NCI-H524 treated with DMSO at 0.1 percent for 48 hours (cell line): ENCODE measurements at places on chromosomes 5 and 9.

DNA sequence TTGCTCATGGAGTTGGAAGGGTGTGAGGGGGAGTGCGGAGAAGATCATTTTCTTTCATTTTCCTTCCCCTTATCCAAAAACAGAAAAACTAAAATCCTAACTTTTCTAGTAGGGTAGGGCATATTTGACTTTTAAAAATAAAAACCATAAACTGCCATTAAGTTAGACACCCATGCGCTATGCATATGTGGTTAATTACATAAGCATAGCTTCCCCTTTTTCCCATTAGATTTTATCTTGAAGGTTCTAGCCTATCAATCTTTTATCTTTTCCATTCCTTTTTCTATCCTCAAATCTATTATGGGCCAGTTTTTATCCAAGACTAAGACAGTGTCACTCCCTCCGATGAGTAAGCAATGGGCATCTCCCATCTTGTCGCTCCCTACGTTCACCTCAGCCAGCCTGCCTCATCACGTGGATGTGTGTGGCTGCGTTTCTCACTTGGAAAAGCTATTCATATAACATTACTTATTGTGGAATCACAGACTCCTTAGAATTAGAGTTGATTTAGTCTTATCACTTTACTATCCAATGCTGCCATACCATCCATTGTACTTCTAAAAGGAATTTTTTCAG is 49.2 kb downstream of the PCSK5 start:
- DNase-seq, result no peak

DNA sequence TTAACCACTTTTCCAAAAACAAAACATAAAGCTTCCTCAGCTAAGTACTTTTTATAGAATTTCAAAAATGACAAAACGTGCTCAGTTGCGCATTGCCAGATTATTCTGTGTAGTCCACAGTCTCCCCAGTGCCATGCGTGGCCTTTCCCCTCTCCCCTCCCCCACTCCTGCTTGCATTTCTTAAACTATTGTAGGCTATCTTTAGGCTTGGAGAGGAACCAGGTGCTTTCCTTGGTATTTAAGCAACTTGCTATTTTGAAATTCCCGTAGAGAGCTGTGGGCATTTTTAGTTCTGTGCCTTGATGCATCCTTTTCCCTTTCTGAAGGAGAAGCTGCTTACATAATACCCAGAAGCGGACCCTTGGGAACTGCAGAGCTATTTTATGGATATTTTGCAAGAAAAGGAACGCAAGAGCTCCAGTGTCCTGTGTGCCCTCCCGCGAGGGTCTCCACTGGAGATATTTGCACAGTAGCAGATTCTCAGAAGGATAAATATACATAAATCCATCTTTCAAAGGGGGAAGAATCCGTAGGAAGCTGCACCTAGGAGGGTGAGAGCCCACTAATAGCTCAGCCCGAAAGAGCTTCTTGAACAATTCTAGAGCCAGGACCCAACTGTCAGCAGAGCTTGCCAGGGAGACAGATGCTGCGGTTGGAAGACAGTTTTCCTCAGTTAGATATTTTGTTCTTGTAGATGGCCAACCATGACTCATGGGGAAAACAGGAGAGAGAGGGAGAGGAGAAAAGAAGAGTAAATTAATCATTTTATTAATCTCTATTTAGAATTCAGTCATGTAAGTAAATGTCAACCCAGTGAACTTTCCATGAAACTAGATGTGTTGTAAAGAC is 1298.3 kb upstream of the WWC1 start:
- DNase-seq, result no peak

DNA sequence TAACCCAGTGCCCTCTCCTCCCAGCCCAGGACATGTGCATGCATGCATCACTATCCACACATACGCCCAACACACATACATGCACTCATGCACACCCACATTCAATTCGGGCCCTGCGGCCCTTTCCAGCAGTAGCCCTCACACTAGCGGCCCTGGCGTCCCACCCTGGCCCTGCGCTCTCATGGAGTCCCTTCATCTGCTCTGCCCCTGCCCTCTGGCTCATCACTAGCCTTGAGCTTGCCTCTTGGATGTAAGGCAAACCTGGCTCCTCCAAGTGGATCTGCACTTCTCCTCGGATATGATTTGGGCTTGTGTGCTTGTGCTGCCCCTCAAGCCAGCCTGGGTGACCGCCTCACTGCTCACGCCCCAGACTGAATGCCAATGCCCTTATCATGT is 147.2 kb downstream of the SEC61B start:
- DNase-seq, result no peak

DNA sequence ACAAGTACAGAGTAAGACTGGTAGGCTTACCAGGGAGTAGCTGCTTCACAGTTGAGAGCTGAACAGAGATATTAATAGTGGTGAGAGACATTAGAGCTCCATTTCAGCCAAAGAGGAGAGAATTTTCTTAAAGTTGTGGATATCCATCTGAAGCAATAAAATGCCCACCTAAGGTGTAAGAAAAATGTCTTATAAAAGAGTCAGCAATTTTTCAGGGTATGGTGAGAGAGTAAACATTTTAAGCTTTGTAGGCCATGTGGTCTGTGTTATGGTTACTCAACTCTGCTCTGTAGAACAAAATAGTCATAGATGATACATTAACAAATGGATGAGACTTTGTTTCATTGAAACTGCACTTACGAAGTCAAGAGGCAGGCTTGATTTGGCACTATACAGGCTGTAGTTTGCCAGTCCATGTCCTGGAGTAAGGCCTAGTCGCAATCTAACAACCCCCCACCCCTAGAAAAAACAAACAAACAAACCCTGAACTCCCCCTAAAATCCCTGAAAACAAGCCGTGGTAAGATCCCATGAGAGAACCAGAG is 945.4 kb upstream of the SEMA6A start:
- DNase-seq, result no peak

- no peak for DNase-seq
These were observed 3.8 kb downstream of the NDUFA8 start for GRCh38 chr9:122155796-122156195.

DNA sequence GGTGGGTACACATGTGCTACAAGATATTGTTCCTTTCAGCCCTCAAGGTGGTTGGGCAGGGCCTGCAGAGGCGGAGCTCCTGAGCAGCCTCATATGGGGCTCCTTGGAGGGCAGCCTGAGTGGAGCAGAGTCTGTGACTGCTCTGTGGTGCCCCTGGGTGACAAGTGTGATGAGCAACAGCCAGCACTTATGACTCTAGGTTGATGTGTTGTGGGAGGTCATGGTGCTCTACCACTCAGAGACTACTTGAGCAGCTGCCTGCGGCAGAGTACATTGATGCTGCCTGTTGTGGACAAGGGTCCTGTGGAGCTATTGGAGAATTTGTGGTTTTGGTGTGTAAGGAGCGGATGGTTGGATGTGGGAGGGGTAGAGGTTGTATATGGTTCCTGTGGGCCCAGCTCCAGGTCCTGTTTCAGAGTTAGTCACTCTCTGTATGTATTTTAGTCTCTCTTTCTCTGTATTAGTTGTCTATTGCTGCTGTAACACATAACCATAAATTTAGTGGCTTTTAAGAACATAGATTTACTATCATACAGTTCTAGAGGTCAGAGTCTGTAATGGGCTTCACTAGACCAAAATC is 141.3 kb downstream of the SREK1 start:
- no peak for DNase-seq

- no peak for DNase-seq
These were observed 87.5 kb upstream of the ERCC6L2 start for GRCh38 chr9:95788021-95788420.

DNA sequence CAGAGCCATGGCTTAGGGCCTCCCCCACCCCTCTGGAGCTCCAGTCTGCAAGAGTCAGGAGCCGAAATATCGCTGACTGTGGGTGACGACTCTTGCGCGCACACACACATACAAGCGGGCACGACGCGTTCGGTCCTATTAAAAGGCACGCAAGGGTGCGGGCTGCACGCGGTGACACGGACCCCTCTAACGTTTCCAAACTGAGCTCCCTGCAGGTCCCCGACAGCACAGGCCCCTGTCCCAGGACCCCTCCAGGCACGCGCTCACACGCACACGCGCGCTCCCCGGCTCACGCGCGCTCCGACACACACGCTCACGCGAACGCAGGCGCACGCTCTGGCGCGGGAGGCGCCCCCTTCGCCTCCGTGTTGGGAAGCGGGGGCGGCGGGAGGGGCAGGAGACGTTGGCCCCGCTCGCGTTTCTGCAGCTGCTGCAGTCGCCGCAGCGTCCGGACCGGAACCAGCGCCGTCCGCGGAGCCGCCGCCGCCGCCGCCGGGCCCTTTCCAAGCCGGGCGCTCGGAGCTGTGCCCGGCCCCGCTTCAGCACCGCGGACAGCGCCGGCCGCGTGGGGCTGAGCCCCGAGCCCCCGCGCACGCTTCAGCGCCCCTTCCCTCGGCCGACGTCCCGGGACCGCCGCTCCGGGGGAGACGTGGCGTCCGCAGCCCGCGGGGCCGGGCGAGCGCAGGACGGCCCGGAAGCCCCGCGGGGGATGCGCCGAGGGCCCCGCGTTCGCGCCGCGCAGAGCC is at the start of gene GRIN1:
GRIN1 (plus strand) TSS at position 433 of the 746 bp plus-strand sequence. CDS start 333 bp downstream, outside the sequence.
- DNase-seq, result no peak

GRCh38 chr5:169913479-169913878 is 66.8 kb downstream of the INSYN2B start:
- no peak for DNase-seq

DNA sequence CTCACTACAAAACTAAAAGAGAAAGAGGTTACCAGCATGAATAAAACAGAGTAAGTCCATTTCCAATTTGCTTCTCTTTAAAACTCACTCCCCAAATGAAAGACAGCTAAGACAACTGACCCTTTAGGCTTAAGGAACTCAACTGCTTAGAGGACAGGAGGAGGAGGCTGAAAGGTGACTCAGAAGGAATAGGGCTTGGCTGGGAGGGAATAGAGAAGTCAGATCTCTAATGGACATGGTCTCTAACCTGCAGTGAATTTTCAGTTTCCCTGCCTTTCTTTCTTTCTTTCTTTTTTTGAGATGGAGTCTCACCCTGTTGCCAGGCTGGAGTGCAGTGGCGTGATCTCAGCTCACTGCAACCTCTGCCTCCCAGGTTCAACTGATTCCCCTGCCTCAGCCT is 261.8 kb upstream of the CLINT1 start:
- no peak for DNase-seq

- no peak for DNase-seq
These were observed 116.7 kb downstream of the WNK2 start for GRCh38 chr9:93300585-93301081.

- DNase-seq, result no peak
These were observed 42.1 kb upstream of the OLFM1 start for GRCh38 chr9:135045264-135045927.

GRCh38 chr5:171785517-171785916 is at the start of gene SMIM23:
Gene SMIM23 (plus strand): TSS chr5:171785817. CDS start chr5:171785872, 55 bp downstream.
- no peak for DNase-seq

DNA sequence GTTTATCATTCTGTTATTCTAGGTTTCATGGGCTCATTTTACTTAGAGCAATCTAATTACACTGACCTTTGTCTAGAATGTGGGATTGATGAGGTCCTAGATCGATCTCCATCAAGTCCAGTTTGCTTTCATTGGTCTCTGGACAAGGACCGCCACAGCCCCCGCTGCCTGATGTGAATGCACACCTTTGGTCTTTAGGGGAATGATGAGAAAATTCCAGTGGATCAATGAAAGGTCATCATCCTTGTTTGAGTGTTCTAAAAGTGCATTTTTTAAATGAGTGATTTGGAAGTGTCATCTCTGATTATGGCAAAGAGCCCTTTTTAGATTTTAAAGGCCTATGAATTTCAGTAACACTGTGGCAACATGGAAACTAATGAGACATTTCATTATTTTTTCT is 2.2 kb upstream of the ANKH start:
- DNase-seq, result no peak

DNA sequence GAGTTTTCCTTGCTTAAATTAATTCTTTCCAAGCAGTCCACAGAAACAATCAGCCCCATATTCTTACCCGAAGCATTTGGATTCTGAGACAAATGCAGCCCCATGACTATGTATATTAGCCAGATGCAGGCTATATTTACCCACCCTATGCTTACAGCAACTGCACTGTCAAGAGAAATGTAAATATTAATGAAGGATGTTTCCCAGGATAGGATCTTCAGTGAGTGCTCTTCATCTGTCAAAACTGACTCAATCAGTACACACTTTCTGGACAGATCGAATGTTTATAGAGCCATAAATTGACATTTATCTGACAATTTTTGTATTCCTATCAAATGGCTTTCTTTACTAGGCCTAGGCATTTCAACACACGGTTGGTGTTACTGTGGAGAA is 725.3 kb upstream of the SEMA6A start:
- no peak for DNase-seq

GRCh38 chr9:128929560-128929959 is 8.8 kb downstream of the PHYHD1 start:
- no peak for DNase-seq

GRCh38 chr5:54676481-54677340 is 159.2 kb downstream of the SNX18 start:
- DNase-seq, result no peak

GRCh38 chr5:142770650-142771609 is 753 bp downstream of the ARHGAP26 start:
- DNase-seq, result peak; percentile 21

DNA sequence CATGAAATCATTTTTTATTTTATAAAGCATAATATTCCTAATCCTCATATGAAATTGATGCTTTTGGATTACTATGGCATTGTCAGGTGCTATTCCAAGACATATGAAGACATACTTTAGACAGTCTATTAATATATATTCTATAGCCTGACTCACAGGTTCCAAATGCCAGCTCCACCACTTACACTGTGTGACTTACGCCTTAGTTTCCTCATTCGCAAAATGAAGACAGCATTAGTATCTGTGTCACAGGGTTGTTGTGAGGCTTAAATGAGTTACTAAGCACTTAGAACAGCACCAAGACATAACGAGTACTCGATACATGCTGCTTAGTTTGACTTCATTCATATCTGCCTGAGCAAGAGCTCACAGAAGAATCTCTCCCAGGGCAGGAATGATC is 132.2 kb upstream of the PTGER4 start:
- no peak for DNase-seq

- DNase-seq, result no peak
These were observed 5.5 kb downstream of the PRSS3 start for GRCh38 chr9:33800886-33801285.

DNA sequence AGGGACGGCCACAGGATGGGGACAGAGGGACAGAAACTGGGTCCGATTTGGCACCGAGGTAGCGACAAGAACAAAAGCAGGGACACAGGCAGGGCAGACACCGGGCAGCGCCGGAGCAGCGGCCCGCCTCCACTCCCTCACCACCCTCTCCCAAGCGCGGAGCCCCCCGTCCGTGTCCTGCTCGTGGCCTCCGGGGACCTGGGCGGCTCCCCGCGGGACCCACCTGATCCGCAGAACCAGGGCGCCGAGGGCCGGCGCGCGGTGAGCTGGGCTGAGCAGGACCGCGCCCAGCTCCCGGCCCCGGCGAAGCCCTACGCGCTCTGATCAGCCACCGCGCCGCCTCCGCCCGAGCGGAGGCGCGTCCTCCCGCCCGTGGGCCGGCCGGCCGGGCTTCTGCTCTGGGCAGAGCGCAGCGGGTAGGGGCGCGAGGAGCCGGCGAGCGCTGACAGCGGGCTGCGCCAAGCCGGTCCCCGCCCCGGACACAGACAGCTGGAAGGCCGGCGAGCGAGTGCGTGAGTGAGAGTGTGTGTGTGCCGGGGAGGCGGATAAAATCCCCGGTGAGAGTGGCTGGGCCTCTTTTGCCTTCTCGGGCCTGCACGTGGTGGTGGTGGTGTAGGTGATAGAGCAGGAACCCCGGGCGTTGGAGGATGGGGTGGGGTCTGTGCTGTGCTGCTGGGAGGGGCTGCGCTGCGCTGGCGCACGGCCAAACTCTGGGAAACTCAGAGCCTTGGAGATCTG is at the start of gene GGTA1:
GGTA1 (minus strand) TSS at position 418 of the 738 bp plus-strand sequence. CDS start 31,922 bp downstream, outside the sequence.
- DNase-seq, result no peak

- no peak for DNase-seq
These were observed 184.4 kb downstream of the ISL1 start for GRCh38 chr5:51567636-51568035.

- no peak for DNase-seq
These were observed 319.0 kb downstream of the EBF1 start for GRCh38 chr5:158780656-158781237.
